ENCODE measurements at places on chromosomes 12 and 14.

DNA sequence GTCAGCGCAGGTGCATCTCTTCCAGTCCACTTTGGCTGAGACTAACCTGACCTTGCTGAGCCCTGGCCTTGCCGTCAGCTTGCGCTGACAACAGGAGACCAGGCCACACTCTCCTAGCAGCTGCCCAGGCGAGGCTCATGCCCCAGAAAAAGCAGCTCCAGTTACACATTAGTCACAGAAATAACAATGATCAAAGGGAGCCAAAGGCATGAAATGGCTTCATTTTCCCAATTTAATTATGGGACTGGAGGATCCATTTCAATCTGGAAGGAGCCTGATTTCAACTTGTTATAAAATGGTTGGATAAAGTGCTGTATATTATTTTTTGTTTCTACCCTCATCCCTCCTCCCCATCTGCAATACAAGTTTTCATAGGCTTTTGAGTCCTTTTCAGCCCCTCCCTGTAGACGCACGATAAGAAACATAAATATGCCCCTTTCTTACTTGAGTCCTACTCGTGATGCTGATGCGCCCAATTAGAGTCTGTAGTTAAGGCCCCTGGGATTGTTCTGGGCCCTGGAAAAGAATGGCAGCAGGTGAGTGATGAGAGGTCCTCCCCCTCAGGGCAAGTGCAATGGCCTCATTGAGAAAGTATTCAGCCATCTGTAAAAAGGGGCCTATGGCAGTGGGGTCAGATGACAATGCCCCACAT, 376.0 kb downstream of the C12orf75 start:
- DNase-seq, result no peak

DNA sequence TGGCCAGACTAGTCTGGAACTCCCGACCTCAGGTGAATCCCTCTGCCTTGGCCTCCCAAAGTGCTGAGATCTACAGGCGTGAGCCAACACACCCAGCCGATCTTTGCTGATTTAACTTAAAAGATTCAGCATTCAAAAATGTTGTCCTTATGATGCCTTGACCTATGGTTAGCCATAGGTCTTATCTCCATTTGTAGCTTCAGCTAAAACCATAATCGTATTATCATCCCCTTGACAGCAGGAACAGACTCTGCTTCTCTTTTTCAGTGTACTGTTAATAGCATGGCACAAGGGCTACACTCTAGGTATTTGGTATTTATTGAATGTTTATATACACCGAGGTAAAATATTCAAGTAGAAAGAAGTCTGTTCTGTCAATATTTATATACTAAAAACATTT, 15.3 kb downstream of the CCDC62 start:
- no peak for DNase-seq

GRCh38 chr14:96829791-96830190, 32.6 kb downstream of the VRK1 start:
- no peak for DNase-seq

GRCh38 chr14:34699873-34700621, 14.3 kb downstream of the CFL2 start:
- DNase-seq, result no peak

GRCh38 chr14:25375639-25376038, 325.7 kb upstream of the STXBP6 start:
- no peak for DNase-seq
